Activated naive CD8-positive, alpha-beta T cell treated with anti-CD3 and anti-CD28 coated beads, Interleukin-2, amount 50 U/mL, for 24 hours (primary cell): ENCODE measurements at places on chromosomes 4 and X.

GRCh38 chrX:8748855-8749254 is 16.9 kb upstream of the ANOS1 start:
- DNase-seq: no peak

- no peak for DNase-seq
Measured at GRCh38 chr4:7309181-7309580, 116.8 kb downstream of the SORCS2 start.

DNA sequence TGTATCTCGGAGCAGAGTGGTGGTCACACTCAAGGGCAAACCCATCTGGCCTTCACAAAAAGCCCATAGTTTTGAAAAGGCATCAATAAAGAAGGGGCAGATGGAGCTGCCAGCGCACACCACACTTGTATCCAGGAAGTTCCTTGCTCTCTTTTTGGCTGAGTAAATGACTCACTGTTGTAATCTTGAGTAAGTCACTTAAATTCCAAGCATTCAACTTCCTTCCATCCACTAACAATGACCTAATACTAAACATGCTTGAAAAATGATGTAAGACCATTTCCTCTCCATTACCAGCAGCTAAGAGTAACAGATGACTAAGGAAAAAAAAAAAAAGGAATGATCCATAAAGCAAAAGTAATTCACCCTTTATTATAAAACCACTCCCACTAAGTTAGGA is 32.4 kb upstream of the MYOZ2 start:
- no peak for DNase-seq

DNA sequence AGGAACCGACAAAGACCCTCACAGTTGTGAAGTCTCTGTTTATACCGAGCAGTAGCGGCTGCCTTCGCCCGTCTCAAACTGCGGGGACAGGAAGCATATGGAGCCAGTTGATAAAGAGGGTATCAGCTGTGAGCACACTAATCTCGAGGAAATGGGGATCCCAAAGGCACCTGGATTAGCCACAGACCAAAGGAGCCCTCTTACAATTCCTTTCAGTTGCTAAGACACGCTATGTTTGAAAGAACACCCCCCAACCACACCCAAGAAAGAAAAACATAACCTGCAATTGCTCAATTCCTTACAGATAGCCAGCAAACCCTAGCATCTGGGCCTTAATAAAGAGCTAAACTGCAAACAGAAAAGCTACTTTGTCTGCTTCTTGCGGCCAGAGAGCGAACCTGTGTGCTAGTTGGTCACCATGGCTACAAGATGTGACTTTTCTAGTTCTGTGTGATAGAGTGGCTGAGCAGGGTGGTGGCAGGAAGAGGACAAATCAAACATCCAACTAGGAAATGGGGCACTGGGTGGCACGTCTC is 23.3 kb upstream of the CHRNA9 start:
- DNase-seq: no peak
